ENCODE measurements at places on chromosomes 13 and 19.

GRCh38 chr13:21050288-21051197, 10.8 kb downstream of the LATS2 start:
- no peak for DNase-seq

DNA sequence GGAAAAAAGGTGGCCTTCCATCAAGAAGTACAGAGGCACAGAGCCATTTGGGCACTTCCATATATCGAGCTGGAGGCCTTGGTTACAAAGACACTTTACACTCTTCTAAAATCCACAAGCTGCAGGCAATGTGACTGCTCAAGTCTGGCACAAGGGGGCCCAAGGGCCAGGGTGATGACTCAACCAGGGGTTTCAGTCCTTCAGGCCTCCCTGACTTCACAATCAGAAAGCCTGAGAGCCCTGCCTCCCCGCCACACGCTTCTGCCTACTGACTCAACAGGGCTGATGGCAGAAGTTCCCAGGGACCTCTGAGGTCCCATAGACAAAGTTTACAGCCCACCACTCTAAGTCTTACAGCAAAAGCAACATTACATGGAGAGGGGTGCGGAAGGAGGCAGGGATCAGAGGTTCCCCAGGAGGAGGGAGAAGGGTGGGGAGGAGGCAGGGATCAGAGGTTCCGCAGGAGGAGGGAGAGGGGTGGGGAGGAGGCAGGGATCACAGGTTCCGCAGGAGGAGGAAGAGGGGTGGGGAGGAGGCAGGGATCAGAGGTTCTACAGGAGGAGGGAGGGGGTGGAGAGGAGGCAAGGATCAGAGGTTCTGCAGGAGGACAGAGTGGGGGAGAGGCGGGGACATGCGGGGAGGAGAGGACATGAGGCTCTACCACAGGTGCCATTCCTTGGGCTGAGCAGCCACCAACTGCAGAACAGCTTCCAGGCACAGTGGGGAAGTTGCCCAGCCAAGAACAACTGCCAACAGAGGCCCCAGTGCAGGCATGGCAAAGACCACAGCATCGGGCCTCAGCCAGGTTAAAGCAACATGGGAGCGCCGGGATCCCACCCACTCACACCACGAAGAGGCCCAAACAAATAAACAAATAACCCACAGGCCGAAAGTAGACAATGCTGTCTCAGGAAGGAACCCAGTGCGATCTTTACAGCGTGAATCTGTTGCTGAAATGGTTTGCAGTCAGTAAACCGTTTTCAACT, 52.0 kb downstream of the SLC7A1 start:
- DNase-seq, result no peak

GRCh38 chr13:24160458-24161009, at the start of gene SPATA13:
SPATA13 (plus strand) TSS chr13:24160720; CDS start chr13:24222930, 62,210 bp downstream.
- peak; percentile 100 for DNase-seq

DNA sequence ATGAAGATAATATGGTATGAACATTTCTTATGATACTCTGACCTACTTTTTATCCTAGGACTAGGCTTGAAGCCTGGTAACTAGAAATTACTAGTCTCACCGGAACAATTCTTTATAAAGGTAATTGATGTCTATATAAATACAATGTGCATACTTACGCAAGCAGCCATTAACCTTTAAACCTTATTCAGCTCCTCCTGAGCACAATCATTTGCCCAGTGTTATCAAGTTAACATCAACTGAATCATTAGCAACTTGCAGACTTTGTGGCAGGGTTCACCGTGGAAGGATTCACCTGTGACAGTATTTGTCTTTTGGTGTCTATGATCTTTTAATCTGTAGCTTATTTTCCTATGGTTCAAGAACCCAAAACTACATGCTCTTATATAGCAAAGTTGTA, 508.6 kb upstream of the KLHL1 start:
- DNase-seq, result no peak

DNA sequence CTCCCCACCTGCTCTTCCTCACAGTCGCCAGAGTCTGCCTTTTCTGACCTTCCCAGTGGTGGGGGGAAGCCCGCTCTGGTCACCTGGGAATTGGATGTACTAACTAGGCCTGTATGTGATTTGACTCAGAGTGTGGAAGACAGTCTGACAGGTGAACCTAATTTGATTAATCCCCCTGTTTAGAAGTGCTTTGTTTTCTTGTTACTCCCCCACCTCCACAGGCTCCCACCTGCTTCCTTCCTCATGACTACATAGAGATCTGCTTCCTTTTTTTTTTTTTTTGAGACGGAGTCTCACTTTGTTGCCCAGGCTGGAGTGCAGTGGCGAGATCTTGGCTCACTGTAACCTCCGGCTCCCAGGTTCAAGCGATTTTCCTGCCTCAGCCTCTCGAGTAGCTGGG, 44.0 kb downstream of the COG3 start:
- DNase-seq, result no peak

GRCh38 chr19:51644636-51645271, 1.9 kb downstream of the SIGLEC14 start:
- DNase-seq, result no peak

DNA sequence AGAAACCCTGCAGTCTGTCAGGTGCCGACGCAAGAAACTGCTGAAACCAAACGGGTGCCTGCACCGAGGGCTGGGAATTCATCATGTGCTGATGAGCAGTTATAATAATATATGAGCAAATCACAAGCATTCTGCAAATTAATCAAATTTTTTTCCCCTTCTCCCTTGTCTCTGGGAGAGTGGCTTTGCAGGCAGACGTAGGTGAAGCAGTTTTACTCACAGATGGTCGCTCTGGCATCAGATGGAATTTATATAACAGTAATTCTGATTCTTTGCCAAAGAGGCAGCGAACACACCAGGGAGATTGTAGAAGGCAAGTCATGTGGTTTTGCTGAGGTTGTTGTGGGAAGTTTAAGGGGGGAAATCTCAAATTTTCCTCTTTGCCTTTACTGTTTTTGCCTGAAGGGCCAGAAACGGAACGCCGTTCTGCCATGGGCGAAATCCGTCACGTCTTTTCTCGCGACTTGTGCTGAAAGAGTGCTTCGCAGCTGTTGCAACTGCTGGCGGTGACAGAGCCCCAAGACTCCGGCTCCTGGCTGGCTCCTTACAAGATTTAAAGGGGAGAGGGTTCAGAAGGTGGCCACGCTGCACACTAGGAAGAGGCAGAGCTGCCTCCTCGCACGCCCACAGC, 320.1 kb downstream of the ZNF536 start:
- DNase-seq, result peak; percentile 61

GRCh38 chr13:24288870-24289269, 20.5 kb upstream of the C1QTNF9 start:
- DNase-seq, result peak; percentile 48

GRCh38 chr13:27006519-27007161, 165.0 kb downstream of the USP12 start:
- peak; percentile 71 for DNase-seq

- no peak for DNase-seq
Measured at GRCh38 chr13:87827479-87827878, 156.3 kb downstream of the SLITRK5 start.

GRCh38 chr19:8697671-8698432, 743 bp downstream of the ACTL9 start:
- DNase-seq, result no peak

DNA sequence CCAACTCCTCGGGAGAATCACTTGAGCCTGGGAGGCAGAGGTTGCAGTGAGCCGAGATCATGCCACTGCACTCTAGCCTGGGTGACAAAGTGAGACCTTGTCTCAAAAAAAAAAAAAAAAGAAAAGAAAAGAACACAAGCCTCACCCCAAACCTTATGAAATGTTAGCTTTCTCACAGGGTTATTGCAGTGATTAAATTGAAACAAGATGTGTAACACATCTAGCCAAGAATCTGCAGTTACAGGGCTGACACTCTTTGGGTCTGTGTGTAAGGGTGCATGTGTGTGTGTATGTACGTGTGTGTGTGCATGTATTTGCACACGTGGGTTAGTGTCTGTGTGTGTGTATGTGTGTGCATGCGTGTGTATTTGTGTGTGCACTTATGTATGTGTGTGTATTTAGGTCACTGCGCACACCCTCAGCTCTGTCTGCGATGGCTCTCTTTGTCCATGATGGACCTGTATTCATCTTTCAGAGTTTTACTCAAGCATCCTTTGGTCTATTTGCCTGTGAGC, 336.3 kb downstream of the UQCRFS1 start:
- peak; percentile 45 for DNase-seq

DNA sequence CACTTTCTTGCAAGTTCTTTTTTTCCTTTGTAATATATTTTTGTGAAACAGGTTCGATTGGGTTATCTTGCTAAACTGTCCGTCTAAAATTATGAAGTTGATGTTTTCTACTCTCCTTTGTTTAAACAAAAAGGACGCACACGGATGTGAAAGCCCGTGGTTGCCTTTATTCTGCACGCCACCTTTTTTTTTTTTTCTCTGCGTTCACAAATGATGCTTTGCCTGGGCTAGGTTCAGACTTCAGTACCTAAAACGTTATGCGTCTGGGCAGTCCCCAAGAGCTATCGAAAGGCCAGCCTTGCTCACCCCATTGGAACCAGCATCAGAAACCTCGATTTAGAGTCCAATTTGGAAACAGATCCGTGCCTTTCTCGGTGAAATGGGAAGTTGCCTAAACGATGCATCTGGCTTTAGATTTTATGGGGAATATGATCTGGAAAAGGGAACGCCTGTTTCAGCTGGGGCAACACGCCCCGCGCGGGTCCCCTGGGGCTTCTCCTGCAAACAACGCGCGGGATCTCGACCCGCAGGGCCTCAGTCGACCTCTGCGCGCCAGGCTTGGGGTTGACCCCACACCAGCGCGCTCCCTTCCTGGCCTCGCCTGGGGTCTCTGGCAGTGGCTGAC, 113.9 kb downstream of the KCNRG start:
- no peak for DNase-seq

DNA sequence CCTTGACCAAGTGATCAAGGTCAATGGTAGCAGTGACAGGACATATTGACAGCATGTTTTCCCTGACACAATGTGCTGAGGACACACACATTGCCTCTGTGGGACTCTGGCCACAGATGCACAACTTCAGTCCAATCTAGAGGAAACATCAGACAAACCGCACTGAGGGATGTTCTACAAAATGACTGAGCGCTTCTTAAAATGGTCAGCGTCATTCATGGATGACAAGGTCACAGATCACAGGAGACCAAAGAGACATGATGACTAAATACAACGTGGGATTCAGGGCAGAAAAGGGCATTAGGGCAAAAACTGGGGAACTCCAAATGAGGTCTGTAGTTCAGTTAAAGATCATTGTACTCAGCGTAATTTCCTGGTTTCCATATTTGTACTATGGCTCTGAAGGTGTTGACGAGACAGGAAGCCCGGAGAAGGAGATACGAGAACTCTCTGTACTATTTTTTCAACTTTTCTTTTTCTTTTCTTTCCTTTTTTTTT, 20.6 kb downstream of the PBX4 start:
- no peak for DNase-seq

- DNase-seq, result peak; percentile 52
Measured at GRCh38 chr19:24054044-24054935, 32.7 kb upstream of the ZNF254 start.

- DNase-seq, result no peak
Measured at GRCh38 chr13:22451327-22451741, 729.4 kb upstream of the SGCG start.

GRCh38 chr19:5478241-5478924, 23.2 kb downstream of the ZNRF4 start:
- DNase-seq, result no peak

DNA sequence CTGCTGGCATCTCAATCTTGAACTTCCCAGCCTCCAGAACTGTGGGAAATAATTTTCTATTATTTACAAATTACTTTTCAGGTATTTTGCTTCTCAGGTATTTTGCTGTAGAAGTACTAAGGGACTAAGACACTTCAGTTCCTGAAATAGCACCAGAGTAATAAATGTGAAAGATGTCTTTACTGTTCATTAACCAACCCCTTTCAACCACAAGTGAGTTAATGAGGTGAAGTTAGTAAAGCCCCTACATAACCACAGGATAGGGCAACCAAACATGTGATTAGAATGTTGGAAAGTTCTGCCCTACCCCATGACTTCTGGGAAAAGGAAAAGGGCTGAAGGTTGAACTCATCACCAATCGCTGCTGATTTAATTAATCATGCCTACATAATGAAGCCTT, 2.7 kb upstream of the ZNF345 start:
- no peak for DNase-seq

DNA sequence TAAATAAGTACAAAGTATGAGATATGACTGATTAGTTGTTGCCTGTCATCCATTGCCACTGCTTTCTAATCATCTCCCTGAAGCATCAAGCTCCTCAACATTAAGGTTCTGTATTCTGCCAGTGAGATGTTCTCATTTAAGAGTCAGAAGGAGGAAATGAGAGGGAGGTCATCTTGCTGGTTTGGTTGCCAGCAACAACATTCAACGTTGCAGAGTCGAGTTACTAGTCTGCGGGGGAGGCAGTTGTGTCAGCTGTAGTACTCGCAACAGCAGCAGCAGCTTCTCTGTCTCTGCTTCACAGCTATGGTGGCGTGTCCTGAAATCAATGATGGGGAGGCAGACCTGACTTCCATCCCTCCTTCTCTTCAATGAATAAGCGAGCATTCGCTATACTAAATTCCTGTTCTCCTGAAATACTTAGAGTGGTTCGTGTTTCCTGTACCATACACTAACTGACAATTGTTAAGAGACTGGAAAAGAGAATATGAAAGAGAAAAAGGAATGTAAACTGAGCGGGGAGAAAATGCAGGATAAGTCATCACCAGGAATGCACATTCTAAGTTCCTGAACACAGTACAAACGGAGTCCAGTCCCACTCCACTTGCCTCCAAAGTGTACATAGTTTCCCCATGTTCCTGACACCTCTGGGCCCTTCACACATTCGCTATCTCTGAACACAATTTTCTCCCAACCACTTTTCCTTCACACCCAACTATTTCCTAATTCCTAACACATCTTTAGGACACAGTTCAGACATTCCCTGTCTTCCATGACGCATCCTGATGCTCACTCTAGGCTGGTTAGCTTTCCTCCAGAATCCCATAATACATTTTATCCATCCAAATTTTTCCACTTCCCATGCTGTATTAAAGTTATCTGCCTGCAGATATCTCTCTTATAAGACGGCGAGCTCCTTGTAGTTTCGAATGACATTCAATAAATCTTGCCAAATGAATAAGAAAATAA, 263.0 kb downstream of the KLF12 start:
- DNase-seq, result peak; percentile 19

- DNase-seq, result no peak
Measured at GRCh38 chr19:3257071-3257470, 32.6 kb downstream of the CELF5 start.

GRCh38 chr13:112969692-112970338, 801 bp downstream of the MCF2L start:
- no peak for DNase-seq

GRCh38 chr13:28047757-28048388, 52.5 kb downstream of the FLT3 start:
- peak; percentile 9 for DNase-seq

GRCh38 chr13:67193979-67194378, 36.2 kb downstream of the PCDH9 start:
- no peak for DNase-seq

GRCh38 chr13:79631051-79631659, 150.2 kb downstream of the NDFIP2 start:
- peak; percentile 39 for DNase-seq

DNA sequence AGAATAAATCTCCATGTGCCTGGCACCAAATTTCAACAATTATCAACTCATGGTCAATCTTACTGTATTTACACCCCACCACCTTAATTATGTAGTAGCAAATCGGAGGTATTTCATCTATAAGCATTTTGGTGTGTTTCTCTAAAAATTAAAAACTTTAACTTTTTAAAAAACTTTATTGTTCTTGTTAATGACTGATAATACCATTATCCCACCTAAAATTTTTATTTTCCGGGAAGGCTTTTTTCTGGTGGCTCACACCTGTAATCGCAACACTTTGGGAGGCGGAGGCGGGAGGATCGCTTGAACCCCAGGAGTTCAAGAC, 453 bp upstream of the PDCD2L start:
- no peak for DNase-seq

All from GM03348 (cell line).